Right renal pelvis (tissue), 4 donors: ENCODE measurements at places on chromosomes 13 and 19. TPM values are rescaled to one million over a fixed set of nuclear protein-coding genes. Genes with fewer than 3 reads are reported as not detected.

The ATP4B gene
- polyA plus RNA-seq = 0.53 TPM

- no peak for DNase-seq
Measured at GRCh38 chr19:35039881-35040825, 1.4 kb upstream of the HPN start.

DNA sequence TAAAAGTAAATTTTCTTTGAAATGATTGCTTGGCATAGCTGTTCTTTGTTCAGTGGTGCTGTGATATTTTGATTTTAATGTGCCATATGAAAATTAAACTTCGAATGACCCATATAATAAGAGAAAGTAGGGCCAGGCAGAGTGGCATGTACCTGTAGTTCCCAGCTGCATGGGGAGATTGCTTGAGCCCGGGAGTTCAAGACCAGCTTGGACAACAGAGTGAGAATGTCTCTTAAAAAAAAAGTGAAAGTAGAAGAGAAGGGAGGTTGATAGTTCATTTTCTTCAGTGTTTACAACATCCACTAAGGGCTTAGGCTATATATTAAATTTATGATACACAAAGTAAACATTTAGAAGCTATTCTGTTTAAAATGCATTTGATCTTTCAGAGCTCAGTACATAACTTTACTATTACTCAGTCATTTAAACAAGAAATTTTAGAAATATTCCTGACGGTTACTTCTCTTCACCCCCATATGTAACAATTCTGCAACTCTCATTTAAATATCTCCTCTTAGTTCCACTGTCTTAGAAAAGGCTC is 17.2 kb upstream of the RFC3 start:
- no peak for DNase-seq

The SLC10A2 gene
- 0.94 TPM for polyA plus RNA-seq

DNA sequence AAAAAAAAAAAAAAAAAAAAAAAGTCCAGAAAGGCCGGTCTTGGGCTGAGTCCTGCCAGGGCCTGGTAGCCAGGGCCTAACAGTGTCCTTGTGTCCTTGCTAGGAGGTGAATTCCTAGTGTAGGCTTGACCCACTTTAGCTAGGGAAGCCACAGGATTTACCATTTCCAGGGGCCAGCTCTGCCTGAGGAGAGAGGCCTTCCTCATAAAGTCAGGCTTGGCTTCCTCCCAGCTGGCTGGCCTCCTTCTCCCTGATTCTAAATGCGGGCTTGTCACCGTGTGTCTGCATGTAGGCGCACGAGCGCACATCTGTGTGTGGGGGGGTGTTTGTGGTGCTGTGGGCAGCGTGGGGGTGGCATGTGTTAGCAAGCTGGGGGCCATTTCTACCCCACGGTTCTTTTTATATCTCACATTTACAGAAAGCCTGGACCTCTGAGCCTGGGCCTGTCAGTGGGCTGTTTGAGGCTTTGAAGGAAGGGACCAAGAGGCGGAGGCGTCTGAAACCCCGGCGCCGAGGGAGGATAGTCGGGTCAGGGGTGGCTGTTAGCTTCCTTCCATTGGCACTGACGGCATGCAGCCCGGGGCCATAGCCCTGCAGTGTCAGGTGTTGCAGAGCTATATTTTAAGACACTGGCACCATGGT is 31.7 kb downstream of the IER2 start:
- DNase-seq = no peak

DNA sequence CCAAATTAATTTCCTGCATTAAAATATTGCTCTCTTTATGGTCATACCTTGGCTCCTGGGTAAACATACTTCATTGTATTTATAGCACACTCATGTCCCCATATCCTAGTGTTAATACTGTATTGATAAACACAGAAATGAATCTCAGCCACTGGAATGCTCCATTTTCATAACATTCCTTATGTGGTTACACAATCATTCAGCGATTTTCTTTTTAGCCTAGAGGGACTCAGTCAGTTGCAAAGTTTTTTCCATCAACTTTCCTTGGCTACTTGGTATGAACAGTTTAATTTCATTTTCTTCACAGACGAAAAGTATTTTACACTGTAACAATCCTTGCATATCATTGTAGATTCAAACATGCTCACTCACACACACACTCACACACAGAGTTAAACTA is 471.5 kb downstream of the FGF14 start:
- DNase-seq = no peak

DNA sequence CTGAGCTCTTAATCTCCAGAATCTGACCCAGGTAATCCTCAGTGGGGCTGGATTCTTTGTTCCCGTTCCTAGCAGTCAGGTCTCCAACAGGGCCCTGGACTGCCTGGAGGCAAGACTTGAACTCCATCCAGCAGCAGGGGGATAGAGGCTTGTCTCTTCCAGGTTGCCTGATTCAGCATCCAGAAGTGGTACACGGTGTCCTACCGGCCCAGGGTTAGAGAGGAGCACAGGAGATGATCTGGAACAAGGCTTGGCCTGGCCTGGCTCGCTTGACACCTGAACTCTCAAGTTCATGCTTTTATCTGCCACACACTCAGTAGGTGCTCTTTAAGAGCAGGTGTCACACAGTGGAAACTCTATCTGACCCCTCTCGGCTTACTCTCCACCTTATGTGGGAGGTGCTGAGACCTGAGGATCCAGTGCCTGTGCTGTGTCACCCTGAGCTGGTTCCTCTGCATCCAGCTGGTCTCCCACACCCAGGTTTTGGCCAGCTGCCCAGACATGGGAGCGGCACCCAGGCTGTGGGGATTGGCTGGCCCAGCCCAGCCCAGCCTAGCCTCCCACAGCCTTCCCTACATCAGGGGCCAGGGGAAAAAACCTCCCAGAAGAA is at the start of gene CYP4F3:
Gene CYP4F3, plus strand, starts transcription at position 604 of the 610 bp plus-strand sequence. CDS start 519 bp downstream, outside the sequence.
- no peak for DNase-seq

- DNase-seq = no peak
Measured at GRCh38 chr13:33379608-33380007, 94.1 kb upstream of the STARD13 start.

GRCh38 chr19:51020988-51021651 is 1.6 kb upstream of the KLK10 start:
- DNase-seq = no peak

- no peak for DNase-seq
Measured at GRCh38 chr13:97446448-97446847, 12.5 kb downstream of the RAP2A start.

The MAG gene
- 13.5 TPM for polyA plus RNA-seq

The NKPD1 gene
- 0.25 TPM for polyA plus RNA-seq

- DNase-seq = no peak
Measured at GRCh38 chr13:57673197-57673596, 41.7 kb downstream of the PCDH17 start.

- DNase-seq = no peak
Measured at GRCh38 chr19:980133-980998, 3.8 kb upstream of the WDR18 start.

The RFPL4AL1 gene
- not detected for polyA plus RNA-seq

DNA sequence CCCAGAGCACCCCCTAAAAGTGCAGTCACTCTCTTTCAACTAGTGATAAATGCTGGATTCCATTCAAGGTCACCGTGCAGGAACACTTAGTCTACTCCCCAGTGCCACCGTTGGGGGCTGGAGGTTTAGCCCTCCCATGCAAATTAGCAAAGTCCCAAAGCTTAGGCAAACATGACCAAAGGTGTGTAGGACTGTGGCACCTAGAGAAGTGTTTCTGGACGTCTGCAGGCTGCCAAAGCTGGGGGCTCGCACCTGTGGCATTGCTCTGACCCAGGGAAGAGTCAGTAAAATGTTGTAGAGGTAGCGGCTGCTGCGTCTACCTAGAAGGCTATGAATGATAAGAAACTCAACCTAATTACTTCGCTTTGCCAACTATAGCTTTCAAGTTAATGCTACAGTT is 13.9 kb downstream of the COL4A1 start:
- DNase-seq = no peak

GRCh38 chr13:69817333-69817869 is 290.2 kb upstream of the ATXN8OS start:
- no peak for DNase-seq

DNA sequence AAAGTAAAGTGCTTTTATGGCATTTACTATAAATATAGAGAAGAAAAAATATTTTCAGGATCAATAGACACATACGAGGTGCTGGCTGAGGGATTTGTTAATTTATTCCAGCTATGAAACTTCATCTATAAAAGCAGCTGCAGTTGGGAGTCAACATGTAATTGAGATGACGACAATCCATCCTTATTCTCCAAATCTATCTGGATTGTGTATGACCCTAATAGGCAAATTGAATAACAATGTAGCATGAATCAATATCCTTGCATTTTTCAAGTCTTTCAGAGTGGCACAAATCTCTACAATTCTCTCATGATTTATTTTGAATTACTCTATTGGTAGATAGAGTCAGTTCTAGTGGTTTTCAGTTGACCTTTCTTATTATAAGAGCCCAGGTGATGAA is 1296.5 kb upstream of the SPRY2 start:
- no peak for DNase-seq

- no peak for DNase-seq
Measured at GRCh38 chr13:74966275-74966674, 515.7 kb downstream of the TBC1D4 start.

The CD177 gene
- polyA plus RNA-seq = 0.39 TPM

The IL12RB1 gene
- polyA plus RNA-seq = 0.17 TPM

The FAM216B gene
- polyA plus RNA-seq = not detected

DNA sequence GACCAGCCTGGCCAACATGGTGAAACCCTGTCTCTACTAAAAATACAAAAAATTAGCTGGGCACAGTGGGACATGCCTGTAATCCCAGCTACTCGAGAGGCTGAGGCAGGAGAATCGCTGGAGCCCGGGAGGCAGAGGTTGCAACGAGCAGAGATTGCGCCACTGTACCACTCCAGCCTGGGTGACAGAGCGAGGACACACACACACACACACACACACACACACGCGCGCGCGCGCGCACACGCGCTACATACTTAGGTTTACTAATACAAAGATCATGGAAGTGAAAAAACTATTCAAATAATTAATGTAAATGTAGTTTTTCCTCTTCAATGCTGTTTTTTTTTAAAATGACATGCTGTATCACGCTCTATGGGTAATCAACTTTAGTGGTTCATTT is 58.5 kb upstream of the ZDHHC20 start:
- DNase-seq = no peak

GRCh38 chr13:112728375-112729126 is 38.7 kb downstream of the ATP11A start:
- DNase-seq = no peak

The NLRP5 gene
- not detected for polyA plus RNA-seq

The IZUMO2 gene
- 0.19 TPM for polyA plus RNA-seq

The C19orf81 gene
- polyA plus RNA-seq = 2.0 TPM

DNA sequence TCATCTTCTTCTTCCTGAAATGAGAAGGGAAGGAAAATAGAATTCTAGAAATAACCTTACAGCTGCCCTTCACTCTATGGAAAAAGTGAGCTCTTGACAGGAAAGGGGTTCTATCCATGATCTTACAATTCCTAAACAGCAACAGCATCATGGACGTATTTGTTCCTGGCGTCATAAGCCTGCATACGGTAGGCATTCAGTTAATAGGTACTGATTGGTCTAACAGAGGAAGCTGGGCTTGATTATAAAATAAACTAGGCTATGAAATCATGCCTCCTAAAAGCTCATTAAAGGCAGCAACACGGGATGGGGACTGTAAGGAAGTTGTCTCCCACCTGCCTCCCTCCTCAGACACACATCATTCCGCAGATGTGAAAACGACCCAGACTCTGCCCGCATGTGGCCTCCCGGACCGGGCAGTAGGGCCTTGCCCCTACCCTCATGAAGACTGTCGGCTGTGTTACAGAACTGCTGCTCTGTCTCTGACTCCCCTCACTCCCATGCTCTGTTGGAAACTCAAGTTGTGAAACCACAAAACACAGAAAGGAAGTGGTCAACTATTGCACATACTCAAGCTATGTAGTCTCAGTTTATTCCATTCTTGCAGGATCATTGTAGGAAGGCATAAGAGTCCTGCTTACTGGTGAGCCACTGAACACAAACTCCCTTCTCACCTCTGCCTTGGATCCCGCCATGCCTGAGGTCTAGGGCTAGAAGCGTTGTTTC is 129.8 kb downstream of the DLEU7 start:
- no peak for DNase-seq

DNA sequence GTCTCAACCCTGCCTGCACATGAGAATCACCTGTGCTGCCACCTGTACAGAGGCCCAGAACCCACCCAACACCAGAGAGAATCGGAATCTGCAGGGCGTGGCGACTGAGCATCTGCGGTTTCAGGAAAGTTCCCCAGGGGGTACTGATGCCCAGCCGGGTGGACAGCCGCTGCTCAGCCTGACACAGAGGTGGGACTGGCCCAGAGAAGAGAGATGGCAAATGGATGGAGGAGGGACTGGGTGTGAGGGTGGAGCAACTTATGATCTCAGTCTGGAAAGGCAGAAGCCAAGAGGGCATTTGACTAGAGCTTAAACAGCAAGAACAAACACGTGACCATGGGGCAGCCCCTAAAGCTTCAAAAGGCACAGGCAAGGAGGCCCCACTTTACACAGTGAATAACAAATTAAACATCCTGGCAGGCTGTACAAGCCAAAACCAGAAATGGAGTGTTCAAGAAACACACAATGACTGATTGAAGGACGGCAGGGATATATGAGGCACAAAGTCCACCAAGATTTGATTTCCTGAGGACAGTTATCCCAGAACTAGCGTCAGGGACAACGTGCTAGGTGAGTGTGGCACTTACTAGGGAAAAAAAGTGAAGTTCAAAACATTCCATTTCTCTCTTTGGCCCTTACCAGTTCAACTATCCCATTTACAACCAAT is 3.1 kb downstream of the RANBP3 start:
- DNase-seq = no peak

- DNase-seq = no peak
Measured at GRCh38 chr19:12453495-12453894, 12.7 kb upstream of the ZNF443 start.
